ENCODE measurements at places on chromosomes 4 and X.

GRCh38 chr4:8719421-8719820, 126.9 kb downstream of the CPZ start:
- DNase-seq, result no peak

DNA sequence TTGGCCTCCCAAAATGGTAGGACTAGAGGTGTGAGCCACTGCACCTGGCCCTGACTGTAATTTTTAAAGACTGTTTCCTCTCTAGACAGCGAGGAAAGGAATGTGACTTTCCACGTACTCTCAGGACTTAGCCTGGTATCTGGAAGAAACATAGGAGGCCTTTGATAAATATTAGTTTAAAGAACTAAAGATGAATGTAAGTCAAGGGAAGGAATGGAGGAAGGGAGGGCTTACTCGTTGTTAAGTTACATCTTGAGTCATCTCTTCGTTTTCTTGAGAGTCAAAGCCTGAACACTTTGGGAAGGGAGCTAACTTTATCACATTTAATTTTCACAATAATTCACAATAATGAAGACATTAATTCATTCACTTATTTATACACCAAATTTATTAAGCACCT, 7.2 kb upstream of the LNX1 start:
- no peak for DNase-seq

DNA sequence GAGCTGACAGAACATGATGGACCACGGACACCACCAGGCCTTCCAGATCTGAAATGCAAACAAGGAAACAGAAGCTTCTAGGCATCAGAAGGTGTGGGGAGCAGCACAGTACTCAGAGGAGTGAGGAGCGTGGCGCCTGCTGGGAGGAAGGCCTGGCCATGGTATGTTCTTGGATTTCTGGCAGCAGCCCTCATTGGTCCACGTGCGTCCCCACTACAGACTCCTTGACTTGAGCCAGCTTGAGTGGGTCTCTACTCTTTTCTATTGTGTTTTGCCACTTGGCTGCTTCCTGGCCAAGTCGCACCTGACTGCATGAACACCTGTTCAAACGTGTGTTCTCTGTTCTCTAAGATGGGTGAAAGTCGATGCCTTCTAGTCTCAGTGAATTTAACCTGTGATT, 18.0 kb downstream of the ZNF275 start:
- DNase-seq, result no peak

DNA sequence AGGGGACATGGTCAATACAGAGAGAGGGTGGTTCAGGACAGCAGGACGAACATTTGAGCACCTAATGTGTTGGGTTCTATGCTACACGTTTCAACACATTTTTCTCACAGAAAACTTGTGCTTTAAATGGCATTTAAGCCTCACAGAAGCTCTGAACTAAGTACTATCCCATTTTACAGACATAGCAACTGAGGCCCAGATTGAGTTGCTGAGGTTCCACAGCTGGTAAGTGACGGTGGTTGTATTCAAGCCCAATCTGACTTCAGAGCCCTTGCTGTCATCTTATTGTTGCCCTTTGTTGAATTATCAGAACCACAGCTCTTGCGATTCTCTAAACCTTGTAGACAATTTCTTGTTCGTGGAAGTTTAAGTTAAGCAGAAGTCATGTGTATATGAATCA, 116.7 kb downstream of the FNIP2 start:
- DNase-seq, result no peak

- no peak for DNase-seq
Observed at GRCh38 chr4:168885400-168885799, 124.7 kb downstream of the CBR4 start.

- DNase-seq, result no peak
Observed at GRCh38 chrX:12700745-12701144, 90.5 kb upstream of the PRPS2 start.

DNA sequence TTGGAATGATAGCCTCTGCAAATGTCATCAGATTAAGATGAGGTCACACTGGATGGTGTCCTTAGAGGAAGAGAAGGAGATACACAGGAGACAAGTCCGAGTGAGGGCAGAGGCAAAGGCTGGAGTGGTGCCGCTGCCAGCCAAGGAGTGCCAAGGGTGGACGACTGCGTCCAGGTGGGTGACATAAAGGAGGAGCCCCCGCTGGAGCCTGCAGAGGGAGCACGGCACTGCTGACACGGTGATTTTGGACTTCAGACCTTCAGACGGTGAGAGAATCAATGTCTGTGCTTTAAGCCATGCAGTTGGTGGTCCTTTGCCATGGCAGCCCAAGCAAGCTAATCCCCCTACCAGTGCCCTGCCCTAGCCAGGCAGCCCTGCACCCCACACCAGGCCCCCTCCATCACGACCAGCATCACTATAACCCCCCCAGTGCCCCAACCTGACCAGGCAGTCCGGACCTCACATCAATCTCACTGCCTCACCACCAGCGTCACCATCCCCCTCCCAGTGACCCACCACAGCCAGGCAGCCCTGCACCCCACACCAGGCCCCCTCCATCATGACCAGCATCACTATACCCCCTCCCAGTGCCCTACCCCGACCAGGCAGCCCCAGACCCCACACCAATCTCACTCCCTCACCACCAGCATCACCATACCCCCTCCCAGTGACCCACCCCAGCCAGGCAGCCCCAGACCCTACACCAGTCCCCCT, 130.0 kb downstream of the HMX1 start:
- no peak for DNase-seq

- DNase-seq, result peak; percentile 70
Observed at GRCh38 chr4:186726426-186727168, 2.9 kb upstream of the FAT1 start.

DNA sequence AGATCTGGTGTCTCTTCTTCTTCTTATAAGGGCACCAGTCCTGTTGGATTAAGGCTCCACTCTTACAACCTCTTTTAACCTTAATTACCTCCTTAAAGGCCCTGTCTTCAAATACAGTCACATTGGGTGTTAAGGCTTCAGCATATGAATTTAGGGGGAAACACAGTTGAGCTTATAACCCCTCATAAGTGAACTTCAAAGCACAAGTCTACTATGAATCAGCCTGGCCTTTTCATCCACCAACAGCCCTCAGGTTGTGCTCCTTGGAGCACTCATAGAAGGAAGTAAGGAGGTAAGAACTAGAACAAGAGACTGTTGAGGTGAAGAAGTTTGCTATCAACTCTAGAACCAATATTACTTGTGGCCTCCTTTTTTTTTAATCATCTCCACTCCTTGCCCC, 18.8 kb upstream of the TBC1D9 start:
- DNase-seq, result no peak

DNA sequence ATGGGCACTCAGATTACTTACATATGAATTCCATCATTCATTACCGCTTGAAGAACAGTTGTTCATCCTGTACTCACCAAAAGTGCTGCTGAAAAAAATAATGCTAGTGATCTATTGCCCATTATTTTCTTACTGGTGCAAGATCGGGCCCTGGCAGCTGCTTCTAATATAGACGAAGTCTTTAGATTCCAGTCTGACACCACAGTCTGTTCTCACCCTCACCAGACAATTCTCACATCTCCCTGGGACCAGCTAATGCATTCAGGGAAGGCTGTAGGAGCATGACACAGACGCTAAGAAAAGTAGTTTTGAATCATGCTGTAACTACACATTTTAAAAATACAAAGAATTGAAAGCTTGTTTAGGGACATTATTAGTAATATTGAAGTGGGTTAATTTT, 13.8 kb downstream of the GEMIN8 start:
- no peak for DNase-seq

DNA sequence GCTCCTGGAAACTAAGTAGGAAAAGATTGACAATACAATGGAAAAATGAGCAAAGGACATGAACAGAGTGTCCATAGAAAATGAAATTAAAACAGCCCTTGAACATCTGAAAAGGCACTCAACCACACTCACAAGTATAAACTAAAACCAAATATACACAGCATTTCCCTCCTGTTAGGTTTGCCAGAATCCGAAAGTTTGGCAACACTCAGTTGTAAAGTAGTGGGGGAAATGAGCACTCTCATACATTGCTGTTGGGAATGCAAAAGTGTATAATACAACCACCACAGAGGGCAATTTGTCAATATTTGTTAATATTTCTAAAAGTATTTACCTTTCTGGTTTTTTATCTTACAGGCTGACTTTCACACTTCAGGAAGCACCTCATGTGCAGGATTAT, 84.2 kb upstream of the TMEM164 start:
- no peak for DNase-seq

DNA sequence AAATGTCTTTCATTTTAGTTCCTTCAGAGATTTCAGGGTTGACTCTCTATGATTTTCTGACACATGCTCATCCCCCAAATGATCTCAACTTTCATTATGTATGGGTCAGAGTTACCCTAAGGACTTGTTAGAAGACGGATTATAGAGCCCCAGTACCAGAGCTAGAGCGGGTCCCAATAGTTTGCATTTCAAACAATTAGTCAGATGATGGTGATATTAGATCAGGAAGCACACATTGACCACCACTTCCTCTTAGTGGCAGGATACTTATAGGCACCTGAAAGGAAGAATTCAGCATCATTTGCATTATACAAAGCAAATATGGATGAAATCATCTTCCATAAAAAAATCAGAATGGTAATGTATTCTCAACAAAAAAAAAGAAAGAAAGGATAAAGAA, 106.1 kb downstream of the GALNTL6 start:
- DNase-seq, result no peak

- DNase-seq, result no peak
Observed at GRCh38 chrX:136755411-136755810, 25.3 kb downstream of the ARHGEF6 start.

DNA sequence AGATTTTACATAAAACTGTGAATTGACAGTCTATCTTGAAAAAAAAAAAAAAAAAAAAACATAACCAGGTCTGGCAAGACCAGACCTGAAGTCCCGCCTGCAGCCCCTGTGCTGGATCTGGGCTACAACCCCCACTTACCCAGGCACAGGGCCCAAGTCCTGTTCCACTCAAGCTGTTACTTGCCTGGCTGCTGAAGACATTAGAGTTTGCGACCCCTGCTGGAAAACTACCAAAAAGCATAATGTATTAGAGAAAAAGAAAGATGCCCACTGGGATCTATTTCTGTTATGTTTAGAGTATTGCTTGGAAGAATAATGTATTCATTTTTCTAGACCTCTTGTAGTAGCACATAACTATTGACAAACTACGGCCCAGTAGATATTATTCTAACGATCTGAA, 4.7 kb downstream of the HS3ST1 start:
- peak; percentile 41 for DNase-seq

- DNase-seq, result no peak
Observed at GRCh38 chrX:68832101-68832416, 3.2 kb downstream of the EFNB1 start.

DNA sequence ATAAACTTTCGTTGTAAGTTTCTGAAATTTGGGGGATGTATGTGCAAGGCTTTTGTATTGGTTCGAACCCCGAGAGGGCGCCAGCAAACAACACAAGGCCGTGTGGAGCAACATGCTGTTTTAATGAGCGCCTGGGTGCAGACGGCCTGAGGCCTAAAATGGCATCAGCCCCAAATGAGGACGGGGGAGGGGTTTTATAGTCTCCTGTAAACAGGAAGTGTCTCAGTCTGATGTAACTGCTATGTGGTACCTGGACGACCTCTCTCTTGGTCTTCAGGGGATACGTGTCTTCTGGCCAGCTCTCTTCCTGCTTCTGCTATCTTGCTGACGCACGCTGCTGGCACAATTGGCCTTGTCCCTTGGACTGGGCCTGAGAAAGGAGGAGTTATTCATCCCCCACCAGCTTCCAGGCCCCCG, 1348.0 kb downstream of the ADGRL3 start:
- no peak for DNase-seq

GRCh38 chrX:9899640-9900111, 67.5 kb upstream of the CLDN34 start:
- peak; percentile 71 for DNase-seq

DNA sequence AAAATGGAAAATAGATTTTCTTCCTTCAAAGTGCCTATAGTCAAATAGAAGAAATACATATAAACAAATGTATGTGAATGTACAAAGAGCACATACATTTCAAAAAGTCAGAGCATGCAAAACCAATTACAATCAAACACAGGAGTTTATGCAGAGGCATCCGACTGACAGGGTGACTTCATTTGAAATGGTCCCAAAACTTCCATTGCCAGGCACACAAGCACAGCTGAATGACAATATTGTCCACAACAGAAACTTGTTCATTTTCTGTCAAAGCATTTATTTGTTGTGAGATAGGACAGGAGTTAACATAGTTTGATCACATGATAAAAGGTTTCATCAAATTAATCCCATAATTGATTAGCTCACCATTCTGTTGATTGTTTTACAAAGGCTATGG, 96.4 kb upstream of the TTC29 start:
- DNase-seq, result no peak

DNA sequence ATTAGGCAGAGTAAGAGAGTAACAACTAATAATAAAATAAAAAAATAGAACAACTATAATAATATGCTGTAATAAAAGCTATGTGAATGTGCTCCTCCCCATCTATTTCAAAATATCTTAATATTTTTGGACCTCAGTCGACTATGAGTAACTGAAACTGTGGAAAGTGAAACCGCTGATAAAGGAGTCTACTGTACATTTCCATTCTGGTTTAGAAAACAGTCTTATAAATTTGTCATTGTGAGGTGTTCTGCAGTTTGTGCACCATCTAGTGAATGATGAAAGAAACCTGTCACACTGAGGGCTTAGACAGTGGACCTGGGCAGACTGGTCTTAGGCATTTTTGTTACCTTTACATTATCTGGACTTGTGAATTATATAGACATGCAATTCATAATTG, 42.0 kb downstream of the TMEM150C start:
- no peak for DNase-seq

DNA sequence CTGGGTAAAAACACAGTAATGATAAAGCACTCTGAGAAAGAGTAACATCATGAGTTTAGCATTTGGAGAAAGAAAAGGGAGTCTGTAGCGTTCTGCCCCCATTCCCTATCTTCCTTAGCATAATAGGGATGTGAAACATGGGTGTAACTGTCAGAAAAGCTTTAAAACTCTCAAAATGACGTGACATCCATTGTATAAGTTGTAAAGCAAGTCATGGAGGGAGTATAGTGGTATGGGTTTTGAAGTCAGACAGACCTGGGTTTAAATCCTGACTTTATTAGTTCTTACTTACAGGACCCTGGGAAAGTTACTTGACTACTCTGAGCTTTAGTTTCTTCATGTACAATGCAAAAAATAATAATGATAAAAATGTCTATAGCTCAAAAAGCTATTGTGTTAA, 17.1 kb downstream of the FBXO8 start:
- DNase-seq, result no peak

GRCh38 chr4:153249199-153250041, 45.2 kb downstream of the TRIM2 start:
- peak; percentile 68 for DNase-seq

- no peak for DNase-seq
Observed at GRCh38 chr4:76729980-76730379, 168.0 kb downstream of the SOWAHB start.
